B cell (primary cell): ENCODE measurements at places on chromosomes 4 and X.

- no peak for DNase-seq
Observed at GRCh38 chr4:7753271-7753670, 186.4 kb downstream of the AFAP1 start.

- no peak for DNase-seq
Observed at GRCh38 chr4:10099499-10100325, 16.9 kb downstream of the WDR1 start.

GRCh38 chr4:19729886-19730651, 521.6 kb upstream of the SLIT2 start:
- DNase-seq = peak; percentile 15

- DNase-seq = peak; percentile 35
Observed at GRCh38 chrX:111100191-111100590, 4.2 kb downstream of the PAK3 start.

- no peak for DNase-seq
Observed at GRCh38 chrX:132270021-132270420, 50.8 kb upstream of the RAP2C start.

- DNase-seq = no peak
Observed at GRCh38 chr4:101697266-101697665, 93.3 kb upstream of the BANK1 start.

- DNase-seq = no peak
Observed at GRCh38 chr4:105461221-105461620, 12.6 kb downstream of the PPA2 start.

GRCh38 chr4:28228561-28229491, 1368.2 kb downstream of the STIM2 start:
- no peak for DNase-seq

- no peak for DNase-seq
Observed at GRCh38 chr4:154307451-154307850, 184.1 kb downstream of the DCHS2 start.

DNA sequence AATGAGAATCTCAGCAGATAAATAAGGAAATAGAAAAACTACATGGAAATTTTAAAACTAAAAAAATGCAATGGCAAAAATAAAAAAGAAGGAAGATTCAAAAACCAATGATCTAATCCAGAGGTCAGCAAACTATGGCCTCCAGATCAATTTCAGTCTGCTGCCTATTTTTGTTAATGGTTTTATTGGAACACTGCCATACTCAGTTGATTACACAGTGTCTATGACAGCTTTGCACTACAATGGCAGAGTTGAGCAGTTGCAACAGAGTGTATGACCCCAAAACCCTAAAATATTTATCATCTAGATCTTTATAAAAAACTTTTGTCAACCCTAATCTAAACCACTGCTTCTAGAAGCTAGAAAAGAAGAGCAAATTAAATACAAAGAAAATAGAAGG, 170.3 kb downstream of the RAB28 start:
- no peak for DNase-seq

- DNase-seq = peak; percentile 1
Observed at GRCh38 chrX:67555578-67556203, 11.9 kb downstream of the AR start.
